AG04449 (cell line): ENCODE measurements at places on chromosomes 2 and 18.
A peak's percentile ranks its signal among the peaks of the same experiment; 100 is the strongest.

DNA sequence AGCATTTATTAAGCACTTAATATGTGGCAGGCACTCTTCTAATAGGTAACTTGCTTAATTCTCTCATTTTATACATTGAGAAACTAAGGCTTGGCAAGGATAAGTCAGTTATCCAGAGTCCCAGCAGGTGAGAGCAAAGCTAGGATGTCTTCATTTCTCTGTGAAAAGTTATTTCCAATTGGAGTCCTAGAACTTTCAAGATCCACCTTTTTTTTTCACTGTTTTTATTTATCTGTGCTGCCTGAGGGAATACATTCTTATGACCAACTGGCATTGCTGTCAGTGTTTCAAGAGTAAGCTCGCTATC, 56.2 kb upstream of the ETAA1 start:
- no peak for DNase-seq

DNA sequence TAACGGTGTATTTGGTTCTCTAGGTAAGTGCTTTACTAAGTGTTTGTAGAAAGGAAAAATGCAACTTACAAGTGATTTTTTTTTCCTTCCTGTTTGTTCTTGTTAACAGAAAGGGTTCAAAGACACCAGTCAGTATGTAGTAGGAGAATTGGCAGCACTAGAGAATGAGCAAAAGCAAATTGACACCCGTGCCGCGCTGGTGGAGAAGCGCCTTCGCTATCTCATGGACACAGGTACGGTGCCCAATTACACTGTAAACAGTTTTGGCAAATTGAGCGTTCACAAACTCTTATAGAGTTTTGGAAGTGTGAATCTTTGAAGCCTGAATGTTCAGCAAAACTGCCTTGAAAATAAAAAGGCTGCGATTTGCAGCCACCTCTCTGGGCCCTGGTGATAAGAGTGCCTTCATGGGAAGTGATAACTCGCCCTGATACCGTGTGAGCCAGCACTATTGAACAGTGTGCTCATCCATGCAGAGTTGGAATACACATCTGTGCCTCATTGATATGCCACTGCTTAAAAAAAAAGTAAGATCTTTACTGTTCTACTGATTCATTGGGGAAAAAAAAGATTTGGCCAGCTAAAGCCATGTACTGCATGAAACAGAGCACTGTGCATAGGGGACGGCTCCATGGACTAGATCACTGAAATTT, 54.0 kb upstream of the OTX1 start:
- no peak for DNase-seq

DNA sequence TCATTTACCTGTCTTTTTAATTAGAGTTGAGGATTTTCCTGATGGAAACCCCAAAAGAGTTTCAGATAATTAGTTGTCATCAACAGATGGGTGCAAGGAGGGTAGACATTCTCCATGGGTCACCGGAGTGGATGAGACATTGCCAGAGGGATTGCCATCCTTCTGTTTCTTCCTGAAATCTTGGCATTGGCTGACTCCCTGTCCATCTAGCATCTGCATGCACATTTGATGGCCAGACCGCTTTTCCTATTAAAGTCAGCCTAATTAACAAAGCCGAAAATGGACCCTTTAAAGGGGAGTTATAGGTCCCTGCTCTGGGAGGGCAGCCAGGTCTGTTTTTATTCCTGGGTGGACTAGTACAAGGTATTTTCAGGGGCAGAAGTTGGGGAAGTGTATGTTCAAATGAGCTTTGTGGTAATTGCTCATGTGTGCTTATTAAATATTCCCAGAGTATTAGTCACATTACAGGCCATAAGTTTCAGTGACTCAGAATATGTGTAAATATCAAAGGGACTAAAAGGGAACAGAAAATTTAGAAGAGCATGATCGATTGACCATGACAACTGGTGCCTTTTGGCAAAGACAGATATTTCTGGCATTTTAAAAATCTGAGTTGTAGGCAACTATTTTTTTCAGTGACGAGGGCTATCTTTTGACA, 209.8 kb downstream of the PHLPP1 start:
- no peak for DNase-seq

- DNase-seq: no peak
Measured at GRCh38 chr2:219446101-219446504, 11.5 kb downstream of the SPEG start.

- DNase-seq: no peak
Measured at GRCh38 chr18:27861539-27861938, 315.4 kb downstream of the CDH2 start.

- DNase-seq: no peak
Measured at GRCh38 chr2:190766595-190766994, 114.0 kb upstream of the GLS start.

DNA sequence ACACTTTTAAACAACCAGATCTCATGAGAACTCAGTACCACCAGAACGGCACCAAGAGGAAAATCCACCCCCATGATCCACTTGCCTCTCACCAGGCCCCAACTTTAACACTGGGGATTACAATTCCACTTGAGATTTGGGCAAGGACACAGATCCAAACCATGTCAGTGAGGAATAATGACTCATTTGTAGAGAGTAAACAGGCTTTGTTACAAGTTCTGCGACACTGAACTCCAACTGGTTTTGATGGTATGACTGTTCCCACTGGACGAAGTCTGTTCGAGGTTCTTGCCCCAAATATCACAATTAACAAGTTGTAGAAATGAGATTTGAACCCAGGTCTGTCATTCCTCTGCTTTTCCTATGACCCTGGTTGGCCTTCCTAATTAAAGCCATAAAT, 718.1 kb upstream of the ID2 start:
- DNase-seq: no peak

GRCh38 chr2:63819256-63819655, 22.4 kb upstream of the UGP2 start:
- DNase-seq: no peak

- DNase-seq: no peak
Measured at GRCh38 chr2:234977228-234977679, 25.4 kb downstream of the SH3BP4 start.

DNA sequence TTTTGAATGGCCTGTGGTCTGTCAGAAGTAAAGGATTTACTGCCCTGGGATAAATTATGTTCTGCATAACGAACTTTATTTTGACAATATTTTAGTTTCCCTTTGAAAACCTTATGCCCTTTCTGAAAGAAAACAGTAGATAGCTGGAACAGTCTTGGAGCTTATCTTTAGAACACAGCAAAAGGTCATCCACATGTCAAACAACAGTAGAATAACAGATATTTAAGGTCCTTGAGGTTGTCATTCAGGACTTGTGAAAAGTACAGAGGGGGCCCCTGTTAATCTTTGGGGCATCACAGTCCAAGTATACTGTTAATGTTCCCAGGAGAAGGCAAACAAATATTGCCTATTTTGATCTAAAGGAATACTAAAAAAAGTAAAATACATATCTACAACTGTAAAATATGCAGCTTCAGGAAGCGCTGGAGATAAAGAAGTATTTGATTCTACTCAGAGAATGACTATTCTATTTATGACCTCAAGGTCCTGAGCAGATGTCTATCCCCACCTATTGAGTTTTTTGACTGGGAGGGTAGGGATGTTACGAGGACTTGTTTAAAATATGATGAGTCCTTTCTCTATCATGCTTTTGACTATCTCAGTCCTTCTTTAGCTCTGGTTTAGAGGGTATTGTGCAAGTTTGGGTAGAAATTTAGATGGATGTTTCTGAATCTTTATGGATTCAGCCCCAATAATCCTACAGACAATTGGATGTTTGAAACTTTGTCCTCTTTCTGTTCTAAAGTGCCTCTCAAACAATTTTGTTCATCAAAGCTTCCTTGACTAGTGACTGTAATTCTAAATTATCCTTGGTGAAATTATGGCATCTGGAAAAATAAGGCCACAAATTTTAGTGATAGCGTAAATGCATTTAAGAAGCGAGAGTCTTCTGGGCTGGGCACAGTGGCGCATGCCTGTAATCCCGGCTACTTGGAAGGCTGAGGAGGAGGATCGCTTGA, 25.1 kb upstream of the TMEM214 start:
- no peak for DNase-seq

- DNase-seq: no peak
Measured at GRCh38 chr18:62018759-62019041, 125.9 kb upstream of the RNF152 start.

GRCh38 chr2:4914551-4914950, 777.6 kb upstream of the SOX11 start:
- no peak for DNase-seq

DNA sequence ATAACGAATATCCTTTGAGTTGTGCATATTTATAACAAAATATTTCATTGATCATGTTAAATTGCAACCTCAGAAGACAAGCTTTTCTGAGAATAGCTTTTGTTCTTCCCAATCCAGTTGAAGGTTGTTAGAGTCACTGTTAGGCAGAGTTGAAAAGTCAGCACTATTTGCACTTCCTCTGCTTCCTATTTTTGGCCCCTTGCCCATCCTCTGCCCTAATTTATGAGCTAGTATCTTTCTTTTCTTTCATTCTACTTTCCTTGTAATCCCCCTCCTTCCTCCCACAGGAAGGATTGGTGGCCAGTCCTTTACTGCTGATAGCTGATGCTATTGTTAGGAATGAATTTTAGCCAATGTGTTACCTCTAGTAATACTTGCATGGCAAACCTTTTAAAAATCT, 4.9 kb downstream of the RALB start:
- DNase-seq: no peak

GRCh38 chr2:65932571-65932970, 500.2 kb upstream of the SPRED2 start:
- no peak for DNase-seq

DNA sequence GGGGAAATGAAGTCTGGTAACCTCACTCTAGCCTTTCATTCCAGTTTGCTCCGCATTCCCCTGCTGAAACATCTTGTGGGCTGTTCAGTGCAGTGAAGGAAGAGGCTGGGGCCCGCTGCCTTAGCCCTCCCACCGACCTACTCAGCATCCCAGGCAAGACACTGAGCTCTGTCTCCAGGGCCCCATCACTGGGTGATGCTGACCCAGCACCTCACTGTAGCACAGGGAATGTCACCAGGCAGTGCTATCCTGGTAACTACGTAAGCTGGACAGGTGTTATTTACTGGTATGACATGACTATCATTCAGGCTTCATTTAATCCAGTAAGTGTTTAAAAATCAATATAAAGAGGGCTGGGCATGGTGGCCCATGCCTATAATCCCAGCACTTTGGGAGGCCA, 101.0 kb upstream of the NFU1 start:
- DNase-seq: no peak

- DNase-seq: no peak
Measured at GRCh38 chr2:50719837-50720696, 311.9 kb downstream of the NRXN1 start.

GRCh38 chr2:29162204-29162928, 47.2 kb downstream of the CLIP4 start:
- DNase-seq: no peak

- DNase-seq: no peak
Measured at GRCh38 chr2:151760139-151760650, 25.9 kb upstream of the NEB start.

DNA sequence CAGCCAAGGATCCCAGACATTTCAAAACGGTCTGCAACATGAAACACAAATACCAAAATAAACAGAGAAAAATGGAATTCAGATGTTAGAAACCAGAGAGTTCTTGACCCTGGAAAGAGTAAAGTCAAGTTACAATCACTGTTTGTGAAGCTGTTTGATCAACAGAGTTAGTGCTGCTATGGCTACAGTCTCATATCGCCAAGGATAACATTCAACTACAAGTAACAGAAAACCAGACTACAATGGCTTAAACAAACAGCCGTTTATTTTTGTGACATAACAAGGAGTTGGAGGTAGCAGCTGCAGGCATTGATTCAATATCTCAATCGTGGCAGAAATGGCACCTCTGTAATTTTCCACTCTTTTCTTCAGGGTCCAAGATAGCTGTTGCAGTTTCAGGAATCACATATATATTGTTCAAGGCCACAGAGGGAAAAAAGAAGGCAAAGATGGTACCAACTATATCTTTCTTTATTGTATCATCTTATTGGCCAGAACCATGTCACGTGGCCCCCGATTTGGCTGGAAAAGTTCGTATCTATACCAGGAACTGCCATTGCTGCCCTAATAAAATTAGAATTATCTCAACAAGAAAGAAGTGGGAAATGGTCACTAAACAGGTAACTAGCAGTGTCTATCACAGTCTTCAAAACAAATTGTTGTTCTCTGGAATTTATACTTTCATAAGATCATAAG, 17.7 kb upstream of the HNRNPLL start:
- no peak for DNase-seq

GRCh38 chr2:38892819-38893218, 3.1 kb downstream of the ARHGEF33 start:
- no peak for DNase-seq

DNA sequence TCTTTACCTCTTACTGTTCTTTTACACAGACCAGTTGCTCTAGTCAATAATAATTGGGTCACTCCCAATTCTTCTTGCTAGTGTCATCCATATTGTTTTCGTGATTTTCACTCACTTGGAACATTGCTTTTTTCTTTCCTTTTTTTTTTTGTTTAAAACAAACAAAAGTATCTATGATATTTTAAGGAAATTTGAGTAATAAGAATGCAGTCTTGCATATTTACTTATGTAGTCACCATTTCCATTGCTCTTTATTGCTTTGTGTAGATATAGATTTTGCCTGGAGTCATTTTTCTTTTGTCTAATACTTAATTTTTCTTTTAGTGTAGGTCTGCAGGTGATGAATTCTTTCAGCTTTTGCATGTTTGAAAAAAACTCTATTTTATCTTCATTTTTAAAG, 71.9 kb downstream of the WDR7 start:
- no peak for DNase-seq

DNA sequence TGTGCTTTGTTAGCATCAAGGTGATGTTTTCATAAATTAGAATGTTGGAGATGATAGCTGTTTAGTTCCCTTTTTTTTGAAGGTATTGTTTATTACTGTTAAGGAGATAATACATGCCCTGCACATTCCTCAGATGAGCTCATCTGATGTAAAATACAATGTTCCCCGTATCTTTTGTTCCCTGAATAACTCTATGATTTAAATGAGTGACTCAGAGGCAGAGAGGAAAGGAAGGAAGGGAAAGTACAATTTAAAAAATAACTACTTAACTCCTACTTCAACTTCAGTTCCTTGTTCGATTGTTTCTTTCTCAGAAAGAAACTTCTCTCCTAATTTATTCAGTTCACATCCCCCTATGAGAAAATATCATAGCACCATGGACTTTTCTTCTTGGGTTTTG, 208.7 kb downstream of the KCNE4 start:
- DNase-seq: no peak

DNA sequence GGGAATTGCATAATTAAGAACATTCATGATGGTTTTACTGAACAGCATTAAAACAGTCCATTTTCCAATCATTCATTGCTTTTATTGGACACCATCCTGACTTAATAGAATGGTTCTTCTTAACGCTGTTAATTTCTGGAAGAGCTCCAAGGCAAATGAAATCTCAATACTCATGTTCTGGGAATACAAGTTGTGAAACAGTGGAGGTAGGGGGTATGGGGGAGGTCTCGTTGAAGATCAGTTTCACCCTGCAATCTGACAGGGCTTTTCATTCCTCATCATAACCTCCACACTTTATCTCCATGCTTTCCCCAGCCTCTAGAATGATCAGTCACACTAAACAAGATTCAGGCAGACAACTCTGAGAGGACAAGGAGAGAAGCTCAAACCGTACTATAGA, 113.6 kb downstream of the ETAA1 start:
- peak; percentile 56 for DNase-seq

GRCh38 chr2:122886479-122887145, 1131.2 kb downstream of the TSN start:
- DNase-seq: no peak
